ENCODE measurements at places on chromosomes 4 and X.

- no peak for DNase-seq
Observed at GRCh38 chr4:52111995-52112394, 60.9 kb downstream of the SPATA18 start.

DNA sequence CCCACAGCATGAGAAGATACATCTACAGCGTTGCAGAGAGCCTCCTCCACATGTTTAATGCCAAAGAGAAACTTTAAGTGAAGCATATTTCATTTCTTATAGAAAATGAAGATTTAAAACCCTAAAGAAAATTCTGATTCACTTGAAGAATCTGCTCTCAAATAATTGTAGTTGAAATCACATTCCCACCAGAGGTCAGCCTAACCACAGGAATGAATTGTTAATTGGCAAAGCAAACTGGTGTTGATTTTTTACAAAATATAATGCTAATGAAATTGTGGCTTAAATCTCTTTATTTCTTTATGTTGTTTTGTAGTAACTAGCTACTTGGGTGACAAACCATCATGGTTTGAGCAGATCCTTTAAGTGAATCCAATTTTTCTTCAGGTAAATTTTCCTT lies 31.1 kb upstream of the WDR17 start:
- no peak for DNase-seq

GRCh38 chr4:2830632-2831610 lies 12.7 kb upstream of the ADD1 start:
- no peak for DNase-seq

DNA sequence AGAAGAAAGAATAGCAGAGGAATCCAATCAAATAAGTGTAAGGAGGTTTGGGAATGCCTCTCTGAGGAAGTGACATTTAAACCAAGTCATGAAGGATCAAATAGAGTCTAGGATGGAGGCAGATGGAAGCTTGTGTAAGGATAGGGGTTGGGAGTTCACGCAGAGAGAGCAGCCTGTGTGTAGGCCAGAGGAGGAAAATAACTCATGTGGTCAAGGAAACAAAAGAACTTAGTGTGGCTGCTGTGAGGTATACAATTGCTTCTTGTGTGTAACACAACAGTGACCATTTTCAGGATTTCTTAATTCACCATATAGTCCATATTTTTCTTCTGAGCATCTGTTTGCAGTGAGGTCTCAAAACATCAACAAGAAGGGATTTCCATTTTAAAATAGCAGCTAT lies 77.6 kb upstream of the PACRGL start:
- DNase-seq, result no peak

DNA sequence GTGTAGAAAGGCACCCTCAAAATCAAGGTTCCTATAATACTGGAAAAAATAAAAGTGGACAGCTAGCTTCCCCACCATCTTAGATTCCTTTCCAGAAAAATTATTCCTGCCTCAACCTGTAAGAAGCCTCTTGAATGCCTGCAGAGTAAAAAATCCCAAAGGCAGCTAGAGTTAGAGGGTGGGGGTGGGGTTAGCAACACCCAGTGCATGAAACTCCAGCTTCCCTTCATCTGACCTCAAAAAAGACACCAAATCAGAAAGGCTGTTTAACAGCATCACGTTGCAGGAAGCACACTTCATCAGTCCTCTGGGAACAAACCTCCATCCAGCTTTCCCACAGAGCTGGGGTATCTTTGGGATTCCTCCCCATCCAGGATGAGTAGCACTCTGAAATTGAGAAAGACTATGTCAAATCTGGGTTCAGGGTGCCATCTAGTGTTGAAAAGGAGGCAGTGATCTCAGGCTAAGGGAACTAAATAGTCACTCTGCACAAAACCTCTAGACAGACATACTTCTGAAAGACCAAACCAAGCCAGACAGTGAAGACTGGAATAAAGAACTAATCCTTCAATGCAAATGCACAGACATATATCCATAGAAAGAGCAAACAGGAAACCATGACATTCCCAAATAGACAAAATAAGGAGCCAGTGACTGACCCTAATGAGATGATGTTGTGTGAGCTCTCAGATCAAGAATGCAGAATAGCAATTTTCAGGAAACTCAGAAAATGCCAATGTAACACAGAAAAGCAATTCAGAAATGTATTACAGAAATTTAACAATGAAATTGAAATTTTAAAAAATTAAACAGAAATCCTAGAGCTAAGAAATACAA lies 97.9 kb downstream of the ARHGEF9 start:
- DNase-seq, result no peak

GRCh38 chrX:35919536-35920309 lies at the start of gene CFAP47:
TSS of gene CFAP47 (plus strand) at chrX:35919734. CDS start at chrX:35919800, 66 bp downstream.
- no peak for DNase-seq
